Stimulated activated CD4-positive, alpha-beta T cell treated with anti-CD3 and anti-CD28 coated beads, Interleukin-15, amount 100 ng/mL, for 1 hour (primary cell): ENCODE measurements at places on chromosomes 2 and 18.

DNA sequence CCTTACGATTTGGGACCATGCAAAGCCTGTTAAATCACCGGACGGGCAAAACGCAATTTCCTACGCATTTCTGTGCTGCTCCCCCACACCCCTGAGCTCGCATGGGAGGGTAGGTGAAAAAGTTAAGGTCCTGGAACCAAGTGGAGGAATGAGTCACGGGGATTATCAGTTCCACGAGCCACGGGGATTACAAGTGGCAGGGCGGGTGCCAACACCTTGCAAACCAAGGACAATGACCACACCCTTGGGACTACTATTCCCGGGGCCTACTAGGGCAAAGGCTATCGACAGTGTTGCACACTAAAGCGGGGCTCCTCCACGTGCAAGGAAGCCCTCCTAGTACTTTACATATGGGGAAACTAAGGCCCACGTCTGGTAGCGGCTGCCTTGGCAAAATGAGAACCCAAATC is 447 bp downstream of the RETSAT start:
- DNase-seq, result no peak

- DNase-seq, result no peak
These were observed 403 bp downstream of the TMEM127 start for GRCh38 chr2:96265349-96265839.

- no peak for DNase-seq
These were observed 558 bp downstream of the FBXO41 start for GRCh38 chr2:73283545-73284295.

- no peak for DNase-seq
These were observed 22.0 kb downstream of the MXD1 start for GRCh38 chr2:69936906-69937305.

GRCh38 chr2:64738026-64738425 is 84.3 kb upstream of the SERTAD2 start:
- DNase-seq, result no peak

GRCh38 chr2:29443627-29444026 is 328.4 kb downstream of the CLIP4 start:
- no peak for DNase-seq

GRCh38 chr2:152622219-152622618 is 95.0 kb downstream of the PRPF40A start:
- no peak for DNase-seq

- no peak for DNase-seq
These were observed 309.1 kb upstream of the COL3A1 start for GRCh38 chr2:188664951-188665595.

DNA sequence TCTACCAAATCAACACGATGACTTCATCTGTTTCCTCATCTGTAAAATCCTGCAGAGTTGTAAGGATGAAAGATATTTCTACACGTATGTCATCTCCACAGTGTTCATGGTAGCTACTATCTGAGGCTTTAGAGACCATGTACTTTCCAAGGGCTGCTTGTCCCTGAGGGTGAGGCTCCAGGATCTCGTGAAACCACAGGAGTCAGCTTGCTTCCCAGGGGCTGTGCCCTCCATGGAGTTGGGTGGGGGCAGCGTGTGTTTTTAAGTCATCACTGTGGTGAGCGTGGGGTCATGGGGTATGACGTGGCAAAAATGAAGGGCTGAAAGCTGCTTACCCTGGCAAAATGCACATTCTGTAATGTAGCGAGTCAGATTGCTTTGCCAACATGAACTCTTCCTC is 81.6 kb downstream of the ASAP2 start:
- no peak for DNase-seq

- DNase-seq, result no peak
These were observed 172 bp downstream of the PRKD3 start for GRCh38 chr2:37324536-37324785.

DNA sequence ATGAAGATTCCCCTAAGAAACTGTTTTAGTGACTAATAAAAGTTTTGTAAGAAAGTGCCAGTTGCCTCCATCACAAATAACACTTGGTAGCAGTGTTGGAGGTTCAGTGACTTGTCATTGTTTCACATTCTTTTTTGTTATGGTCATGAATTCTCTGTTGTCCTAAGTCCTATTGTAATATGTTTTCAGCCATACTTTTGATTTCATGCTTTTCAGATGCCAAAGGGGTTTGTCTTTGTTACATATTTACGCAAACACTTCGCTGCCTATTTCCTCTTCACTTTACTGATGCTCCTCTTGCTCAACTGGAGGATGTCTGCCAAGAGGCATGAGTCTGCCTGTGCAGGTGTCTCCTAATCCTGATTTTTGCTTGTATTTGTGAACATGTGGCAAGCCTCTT is 66.6 kb downstream of the PHLPP1 start:
- DNase-seq, result no peak

- no peak for DNase-seq
These were observed 11.5 kb upstream of the TSPYL6 start for GRCh38 chr2:54267577-54267976.

DNA sequence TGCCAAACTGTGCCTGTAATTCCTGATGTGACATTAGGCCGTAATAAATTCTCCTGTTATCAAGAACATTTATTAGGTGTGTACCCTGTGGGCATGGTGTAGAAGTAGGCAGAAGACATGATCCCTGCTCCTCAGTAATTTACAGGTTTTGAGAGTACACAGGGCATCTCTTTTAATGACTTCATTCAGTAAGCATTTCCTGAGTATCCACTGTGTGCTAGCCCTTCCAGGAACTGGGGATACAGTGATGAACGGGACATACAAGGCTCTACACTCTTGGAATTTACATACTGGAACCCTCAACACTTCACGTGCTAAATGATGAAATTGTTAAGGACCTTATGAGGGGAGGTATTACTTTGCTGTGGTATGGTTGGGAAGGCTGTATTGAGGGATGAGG is 30.2 kb downstream of the DIS3L2 start:
- no peak for DNase-seq

DNA sequence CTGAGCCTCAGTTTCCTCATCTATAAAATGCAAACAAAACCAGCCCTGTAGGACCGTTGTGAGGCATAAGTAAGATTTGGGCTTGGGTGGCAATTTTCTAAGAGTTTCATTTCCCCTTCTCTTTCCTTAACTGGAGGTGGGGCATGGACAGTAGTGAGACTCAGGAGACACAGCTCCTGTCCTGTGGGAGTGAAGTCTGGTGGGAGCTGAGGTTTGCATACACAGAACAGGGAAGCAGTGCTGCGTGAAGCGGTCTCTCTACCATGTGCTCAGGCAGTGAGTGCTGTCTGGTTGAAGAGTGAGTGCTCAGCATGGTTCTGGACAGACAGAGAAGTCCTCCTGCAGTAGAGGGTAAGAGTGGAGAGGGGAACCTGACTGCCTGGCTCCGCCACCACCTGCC is 62.3 kb upstream of the MCFD2 start:
- DNase-seq, result no peak

DNA sequence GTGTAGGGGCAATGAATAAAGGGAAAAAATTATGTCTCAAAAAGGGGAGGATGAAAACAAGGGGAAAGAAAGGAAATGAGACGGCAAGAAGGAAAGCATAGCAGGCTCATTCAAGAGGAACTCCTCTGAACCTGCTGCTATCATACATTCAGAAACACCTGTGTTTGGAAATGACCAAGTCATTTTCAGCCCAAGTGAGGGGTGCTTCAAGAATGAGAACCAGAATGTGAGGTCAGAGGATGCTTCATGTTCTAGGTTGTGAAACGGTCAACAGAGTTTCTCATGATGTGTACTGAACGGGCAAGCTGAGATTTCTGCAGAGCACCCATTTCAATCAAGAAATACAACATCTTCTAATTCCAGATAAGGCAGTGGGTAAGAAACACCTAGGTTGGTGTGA is 1367.2 kb upstream of the CELF4 start:
- DNase-seq, result no peak

DNA sequence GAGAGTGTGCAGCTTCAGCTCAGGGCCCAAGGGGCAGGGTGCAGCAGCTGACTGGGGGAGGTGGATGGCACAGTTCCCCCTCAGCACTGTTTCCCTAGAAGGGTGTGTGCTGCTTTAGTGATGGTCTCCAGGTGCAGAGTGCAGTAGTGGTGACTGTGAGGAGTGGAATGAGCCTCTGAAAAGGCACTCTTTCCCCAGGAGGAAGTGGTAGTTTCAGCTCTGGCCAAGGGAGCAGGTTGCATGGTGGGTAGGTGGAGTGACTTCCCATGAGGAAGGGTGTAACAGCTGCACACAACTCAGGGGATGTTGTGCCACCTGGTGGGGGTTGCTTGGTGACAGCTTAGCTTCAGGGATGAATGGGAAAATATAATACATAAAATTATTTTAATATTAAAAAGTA is 251.5 kb upstream of the NXPH2 start:
- no peak for DNase-seq

DNA sequence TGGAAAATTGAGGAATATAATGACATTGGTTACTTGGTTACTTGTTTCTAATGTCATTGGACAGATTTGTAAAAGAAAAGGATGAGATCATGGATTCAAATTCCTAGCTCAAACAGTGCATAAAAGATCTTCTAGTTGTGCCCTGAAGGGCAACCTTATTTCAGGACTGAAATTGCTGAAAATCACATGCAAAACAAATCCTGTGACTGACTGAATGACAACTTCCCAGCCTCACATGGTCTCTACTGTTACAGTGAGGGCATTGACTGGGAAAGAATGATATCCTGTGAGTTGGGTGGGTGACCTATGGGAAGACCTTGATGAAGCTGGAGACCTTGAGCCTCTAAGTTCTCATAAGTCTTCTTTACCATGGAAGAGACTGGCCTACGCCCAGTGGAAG is 90.4 kb upstream of the HAAO start:
- no peak for DNase-seq

DNA sequence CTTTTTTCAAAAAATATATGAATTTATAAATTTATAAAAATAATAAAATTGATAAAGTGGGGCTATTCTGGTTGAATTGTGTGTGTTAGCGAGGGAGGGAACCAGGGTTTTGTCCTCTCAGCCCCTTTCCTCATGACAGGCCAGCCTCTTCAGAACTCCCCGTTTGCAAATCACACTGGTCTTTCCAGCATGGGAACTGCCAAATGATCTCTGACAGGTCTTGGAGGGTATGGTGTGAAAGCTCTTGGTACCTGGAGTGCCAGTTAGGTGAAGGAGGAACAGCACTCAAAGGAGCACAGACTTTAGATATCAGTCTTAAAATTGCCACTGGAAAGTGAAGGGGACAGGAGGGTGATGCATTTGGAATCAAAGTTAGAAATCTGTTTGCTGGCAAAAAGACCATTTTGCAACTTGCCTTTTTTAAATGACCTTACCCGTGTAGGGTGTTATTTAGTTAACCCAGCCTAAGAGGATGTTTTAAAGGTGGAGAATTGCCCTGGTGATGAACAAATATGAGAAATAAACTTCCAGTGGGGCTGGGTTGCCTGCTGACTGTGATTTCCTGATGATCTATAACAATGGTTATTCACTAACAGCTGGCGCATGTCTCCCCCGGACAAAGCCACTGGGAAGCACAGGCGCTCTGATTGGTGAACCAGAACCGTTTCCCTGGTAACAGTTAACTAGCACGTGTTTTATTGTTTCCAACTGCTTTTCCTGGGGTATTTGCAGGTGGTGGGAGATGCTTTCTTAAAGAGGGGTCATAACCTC is 85.3 kb upstream of the EFEMP1 start:
- no peak for DNase-seq

DNA sequence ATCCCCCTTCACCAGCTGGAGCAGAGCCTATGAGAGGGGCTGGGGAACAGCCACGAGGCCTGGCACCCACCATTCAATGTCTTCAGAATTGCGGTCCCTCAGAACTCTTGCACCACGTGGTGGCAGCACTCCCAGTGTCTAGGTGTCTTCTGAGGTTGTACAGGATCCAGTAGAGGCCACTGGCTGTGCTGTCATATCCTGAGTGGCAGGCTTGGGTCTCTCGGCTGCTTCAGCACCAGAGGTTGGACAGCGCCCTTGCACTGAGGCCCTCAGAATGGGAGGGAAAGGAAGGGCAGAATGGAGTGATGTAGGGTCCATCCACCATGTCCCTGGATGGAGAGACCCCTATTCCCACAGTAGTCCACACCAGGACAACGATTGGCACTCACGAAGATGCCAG is 112.0 kb upstream of the TEKT4 start:
- DNase-seq, result no peak

GRCh38 chr2:206641226-206641625 is 1.1 kb upstream of the FAM237A start:
- no peak for DNase-seq

DNA sequence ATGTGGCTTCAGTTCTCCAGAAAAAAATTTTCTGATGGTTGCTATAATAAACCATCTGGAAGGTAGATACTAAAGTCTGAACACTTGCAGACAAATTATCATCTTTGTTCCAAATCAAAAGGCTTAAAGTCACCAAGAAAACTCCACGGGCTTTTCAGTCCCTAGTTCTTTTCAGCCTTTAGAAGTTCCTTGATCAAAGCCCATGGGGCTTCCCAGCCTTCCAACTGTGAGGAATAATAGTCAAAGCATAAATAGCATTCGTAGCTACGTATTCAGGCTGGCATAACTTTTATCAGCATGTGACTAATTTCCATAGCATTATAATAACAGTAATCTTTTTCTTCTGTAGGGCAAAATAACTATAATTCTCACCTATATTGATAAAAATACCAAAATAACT is 13.9 kb downstream of the SCG2 start:
- no peak for DNase-seq

GRCh38 chr2:236121546-236121945 is 46.6 kb downstream of the GBX2 start:
- no peak for DNase-seq

DNA sequence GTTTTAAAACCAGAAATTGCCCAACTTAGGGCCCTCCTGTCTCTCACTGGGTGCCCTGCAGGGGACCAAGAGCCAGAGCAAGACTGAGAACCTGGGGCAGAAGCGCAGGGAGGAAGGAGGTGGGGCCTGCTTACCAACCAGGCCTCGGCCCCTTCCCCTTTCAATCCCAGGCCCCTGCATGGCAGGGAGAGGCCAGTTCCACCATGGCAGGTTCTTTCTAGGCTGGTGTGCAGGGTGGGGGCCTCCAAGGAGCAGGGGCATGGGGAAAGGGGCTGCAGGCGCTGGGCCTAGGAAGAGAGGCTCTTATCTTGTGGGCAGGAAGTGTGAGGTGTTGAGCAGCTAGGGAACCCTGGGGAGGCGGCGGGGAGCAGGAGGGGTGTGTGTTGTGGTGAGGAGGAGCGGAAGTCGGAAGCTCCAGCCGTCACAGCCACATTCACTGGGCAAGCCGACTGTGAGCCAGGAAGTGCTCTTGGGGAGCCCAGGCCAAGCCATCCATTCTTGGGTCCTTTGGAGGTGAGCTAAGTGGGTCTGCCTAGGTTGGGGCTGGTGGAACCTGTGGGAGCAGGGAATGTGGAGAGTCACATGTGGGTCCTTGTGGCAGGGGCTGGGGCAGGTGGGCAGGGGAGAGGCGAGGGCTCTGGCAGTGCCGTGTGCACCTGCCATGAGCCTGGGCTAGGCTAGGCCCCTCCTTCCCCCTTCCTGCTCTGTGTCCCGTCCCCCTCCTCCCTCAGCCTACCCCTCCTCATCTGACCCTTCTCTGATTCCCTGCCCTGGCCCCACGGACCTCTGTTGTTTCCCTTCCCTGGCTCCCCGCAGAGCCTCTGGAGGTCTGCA is at the start of gene PSD4:
Gene PSD4, plus strand, starts transcription at position 430 of the 834 bp plus-strand sequence. CDS start 8,486 bp downstream, outside the sequence.
- peak; percentile 66 for DNase-seq

- no peak for DNase-seq
These were observed 19.1 kb upstream of the DYNC1I2 start for GRCh38 chr2:171668183-171668582.
